ENCODE measurements at places on chromosomes 7 and 10.

DNA sequence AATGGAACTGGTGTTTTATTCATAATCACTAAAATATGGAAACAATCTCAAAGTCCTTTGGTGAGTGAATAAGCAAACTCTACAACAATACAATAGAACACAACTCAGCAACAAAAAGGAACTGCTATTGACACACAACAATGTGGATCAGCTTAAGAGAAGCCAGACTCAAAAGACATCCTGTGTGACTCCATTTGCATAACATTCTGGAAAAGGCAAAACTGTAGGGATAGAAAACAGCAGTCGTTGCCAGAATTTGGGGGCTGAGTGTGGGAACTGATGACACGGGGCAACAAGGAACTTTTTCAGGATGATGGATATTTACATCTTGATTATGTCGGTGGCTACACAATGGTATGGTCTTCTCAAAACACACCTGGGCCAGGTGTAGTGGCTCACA, 32.4 kb upstream of the SVIL start:
- DNase-seq, result no peak

DNA sequence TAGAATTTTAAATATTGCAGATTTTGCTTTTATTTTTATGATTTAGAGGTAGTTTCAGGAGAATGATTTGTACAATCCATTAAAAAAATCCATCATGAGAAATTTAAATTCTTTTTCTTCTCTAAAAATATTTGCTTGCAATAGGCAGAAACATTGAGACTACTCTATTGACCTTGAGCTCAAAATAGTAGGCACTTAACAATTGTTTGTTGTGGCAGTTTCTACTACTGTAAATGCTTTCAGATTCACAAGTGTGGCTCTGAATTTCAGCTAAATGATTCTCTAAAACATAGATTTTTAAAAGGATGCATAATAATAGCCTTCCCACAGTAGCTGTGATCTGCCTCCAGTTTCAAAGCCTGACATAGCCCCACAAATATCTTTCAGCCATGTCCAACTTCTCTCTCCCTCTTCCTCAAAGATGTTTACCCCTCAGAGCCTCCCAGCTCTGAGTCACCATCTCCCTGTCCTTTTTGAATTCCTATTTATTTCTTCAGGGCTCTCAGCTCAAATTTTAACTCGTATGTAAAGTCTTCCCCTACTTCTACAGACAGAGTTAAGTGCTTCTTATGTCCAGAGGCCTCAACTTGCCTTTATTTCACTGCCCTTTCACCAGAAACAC, 160.5 kb downstream of the AOAH start:
- DNase-seq, result no peak

GRCh38 chr10:60389413-60390025, at the start of gene ANK3:
TSS of gene ANK3 (minus strand) at chr10:60389875. CDS start at chr10:60389538, 337 bp downstream.
- no peak for DNase-seq

DNA sequence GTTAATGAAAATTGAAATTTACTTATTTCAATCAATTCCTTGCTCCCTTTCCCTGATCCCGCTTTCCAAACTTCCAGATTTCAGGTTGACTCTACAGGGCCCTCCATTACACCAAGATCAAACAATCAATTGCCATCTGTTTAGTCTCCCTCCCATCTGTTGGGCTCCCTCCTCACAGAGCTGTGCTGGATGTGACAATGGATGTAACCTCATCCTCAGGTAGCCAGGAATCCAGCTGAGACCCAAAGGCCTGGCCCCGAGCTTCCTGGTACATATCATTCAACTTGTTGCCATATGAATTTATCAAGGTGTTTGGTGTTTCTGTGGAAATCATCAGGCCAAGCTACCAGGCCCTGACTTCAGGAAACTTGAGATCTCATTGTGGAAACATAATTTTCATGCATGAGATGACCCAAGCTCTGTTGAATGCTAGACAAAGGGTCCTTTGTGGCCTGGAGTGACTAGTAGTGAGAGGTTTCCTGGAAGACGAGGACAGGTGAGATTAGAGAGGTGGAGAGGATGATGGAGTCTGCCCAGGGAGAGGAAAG, 148.6 kb upstream of the PDE1C start:
- no peak for DNase-seq

- DNase-seq, result no peak
These were observed 140.5 kb upstream of the RHOBTB1 start for GRCh38 chr10:61084493-61084892.

- no peak for DNase-seq
These were observed 354.4 kb upstream of the BMPER start for GRCh38 chr7:33550979-33551378.

DNA sequence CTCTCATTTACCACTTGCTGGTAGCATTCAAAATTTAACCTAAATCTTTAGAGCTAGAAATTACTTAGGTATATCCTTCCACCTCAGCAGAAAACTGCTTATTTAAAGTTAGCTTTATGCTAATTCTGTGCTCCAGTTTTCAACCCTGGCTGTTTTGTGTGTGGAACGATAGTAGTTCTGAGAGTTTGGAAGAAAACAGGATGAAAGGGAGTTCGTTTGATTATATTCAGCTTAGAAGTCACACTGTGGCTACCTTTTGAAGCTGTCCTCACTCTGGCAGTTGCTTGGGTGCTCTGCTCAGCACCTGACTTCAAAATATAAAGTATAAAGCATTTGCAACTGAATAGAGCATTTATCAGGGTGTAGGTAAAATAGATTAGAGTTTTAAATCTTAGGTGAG, 2.6 kb upstream of the ASCC1 start:
- no peak for DNase-seq

DNA sequence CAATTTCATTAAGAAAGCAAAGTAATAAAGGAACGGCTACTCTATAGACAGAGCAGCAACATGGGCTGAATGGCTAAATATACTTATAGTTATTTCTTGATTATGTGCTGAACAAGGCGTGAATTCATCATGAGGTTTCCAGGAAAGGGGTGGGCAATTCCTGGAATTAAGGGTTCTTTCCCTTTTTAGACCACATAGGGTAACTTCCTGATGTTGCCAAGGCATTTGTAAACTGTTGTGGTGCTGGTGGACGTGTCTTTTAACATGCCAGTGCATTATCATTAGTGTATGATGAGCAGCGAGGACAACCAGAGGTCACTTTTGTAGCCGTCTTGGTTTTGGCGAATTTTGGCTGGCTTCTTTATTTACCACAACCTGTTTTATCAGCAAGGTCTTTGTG, 28.5 kb upstream of the ZMYND11 start:
- DNase-seq, result no peak

DNA sequence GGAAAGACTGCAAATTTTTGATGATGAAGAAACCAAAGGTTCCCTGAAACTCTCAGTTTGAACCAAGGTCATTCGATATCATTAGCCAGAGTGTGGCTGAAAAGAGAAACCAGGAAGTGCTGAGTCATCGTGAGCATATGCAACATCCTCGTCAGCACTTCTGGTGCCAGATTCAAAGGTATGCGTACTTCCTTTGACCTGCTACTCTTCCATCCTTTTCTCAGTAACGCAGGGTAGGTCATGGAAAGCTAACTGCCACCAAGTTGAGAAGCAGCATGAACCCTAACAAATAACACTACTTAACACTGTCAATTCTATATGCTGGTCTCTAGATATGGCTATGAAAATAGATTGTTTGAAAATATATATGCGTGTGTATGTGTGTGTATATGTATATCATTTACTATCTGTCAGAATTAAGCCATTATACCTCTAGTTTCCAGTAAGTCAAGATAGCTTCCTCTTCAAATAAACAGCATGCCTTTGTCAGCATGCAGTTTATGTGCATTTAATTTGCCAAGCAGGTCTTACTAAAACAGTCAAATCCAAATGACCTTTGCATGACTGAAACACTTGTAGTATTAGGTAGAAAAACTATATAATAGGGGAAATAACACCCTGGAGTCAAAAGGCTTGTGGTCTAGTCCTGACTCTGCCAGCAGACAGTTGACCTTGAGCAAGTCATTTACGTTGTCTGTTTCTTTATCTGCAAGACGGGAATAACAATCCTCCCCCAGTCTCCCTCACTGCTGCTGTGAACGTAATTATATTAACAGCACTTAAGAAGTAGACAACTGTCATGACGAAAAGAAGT, 26.4 kb downstream of the CDK6 start:
- no peak for DNase-seq
